Activated CD8-positive, alpha-beta T cell treated with anti-CD3 and anti-CD28 coated beads for 36 hours (primary cell): ENCODE measurements at places on chromosomes 7 and 10.

GRCh38 chr10:32459051-32459698 lies 13.2 kb downstream of the CCDC7 start:
- peak; percentile 44 for DNase-seq
- peaks cover 16% of the 10 kb centered on the region for H3K36me3 ChIP-seq
- peaks cover 32% of the 10 kb centered on the region for H3K4me1 ChIP-seq
- H3K4me3 ChIP-seq: no peak overlapping the region

DNA sequence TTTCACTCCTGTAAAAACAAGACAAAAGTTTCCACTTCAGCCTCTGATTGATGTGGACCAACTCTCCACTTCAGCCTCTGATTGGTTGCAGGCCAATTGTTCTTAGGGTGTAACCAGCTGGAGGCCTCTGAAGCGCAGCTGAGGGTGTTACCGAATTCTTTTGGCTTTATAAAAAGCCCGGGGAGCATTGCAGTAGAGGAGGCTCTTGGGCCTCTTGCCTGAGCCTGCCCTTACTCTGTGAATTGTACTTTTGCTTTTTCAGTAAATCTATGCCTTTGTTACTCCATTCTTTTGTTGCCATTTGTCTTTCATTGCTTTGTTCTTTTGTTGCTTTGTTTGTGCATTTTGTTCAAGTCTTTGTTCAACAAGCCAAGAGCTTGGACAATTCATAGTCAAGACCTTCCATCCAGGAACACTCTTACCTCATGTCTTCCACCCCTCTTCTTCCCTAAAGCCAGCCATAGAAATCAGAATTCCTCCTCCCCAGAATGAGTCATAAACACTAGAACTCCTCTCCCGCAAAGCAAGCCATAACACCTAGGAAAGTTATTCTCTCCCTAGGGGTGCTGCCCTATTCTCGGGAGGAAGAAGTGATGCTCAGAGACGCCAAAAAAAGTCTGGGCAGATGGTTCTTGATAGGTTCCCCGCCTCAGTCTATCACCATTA lies 53.5 kb upstream of the ARMC3 start:
- peaks cover 8% of the 10 kb centered on the region for H3K4me1 ChIP-seq
- no peak for DNase-seq
- no peaks in the 10 kb centered on the region for H3K36me3 ChIP-seq
- no peak overlapping the region for H3K4me3 ChIP-seq
- H3K27ac ChIP-seq: no peak overlapping the region

GRCh38 chr10:74763934-74764591 lies 62.3 kb upstream of the KAT6B start:
- DNase-seq: no peak
- H3K4me1 ChIP-seq: no peaks in the 10 kb centered on the region
- no peaks in the 10 kb centered on the region for H3K27me3 ChIP-seq
- no peak overlapping the region for H3K4me3 ChIP-seq

- H3K27ac ChIP-seq: no peak overlapping the region
- peaks cover 35% of the 10 kb centered on the region for H3K27me3 ChIP-seq
- no peaks in the 10 kb centered on the region for H3K36me3 ChIP-seq
- DNase-seq: no peak
- H3K4me3 ChIP-seq: no peak overlapping the region
Observed at GRCh38 chr10:86371691-86372090, 5.1 kb upstream of the GRID1 start.

GRCh38 chr10:131982185-131982756 lies 548 bp upstream of the BNIP3 start:
- no peak overlapping the region for H3K27ac ChIP-seq
- peaks cover 44% of the 10 kb centered on the region for H3K36me3 ChIP-seq
- no peaks in the 10 kb centered on the region for H3K27me3 ChIP-seq
- H3K4me1 ChIP-seq: peaks cover 30% of the 10 kb centered on the region

DNA sequence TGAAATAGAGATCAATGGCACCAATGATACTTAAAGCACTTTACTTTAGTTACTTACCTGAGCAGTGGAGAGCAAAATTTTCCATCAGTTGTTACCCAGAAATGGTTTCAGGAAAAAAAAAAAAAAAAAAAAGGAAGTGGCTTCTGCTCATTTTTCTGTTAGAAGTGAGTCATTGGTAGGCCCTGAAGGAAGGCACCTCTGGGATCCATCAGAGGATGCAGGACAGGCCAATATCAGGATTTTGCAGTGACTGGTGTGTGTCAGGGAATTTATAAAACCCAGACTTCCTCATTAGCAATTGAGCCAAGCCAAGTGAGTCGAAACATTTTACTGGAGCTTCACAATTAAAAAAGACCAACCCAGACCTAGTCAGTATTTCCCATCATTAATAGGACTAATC lies 2.3 kb upstream of the SMIM30 start:
- H3K4me3 ChIP-seq: no peak overlapping the region
- DNase-seq: no peak
- peaks cover 24% of the 10 kb centered on the region for H3K4me1 ChIP-seq
- no peak overlapping the region for H3K27ac ChIP-seq
- no peaks in the 10 kb centered on the region for H3K27me3 ChIP-seq
- peaks cover 17% of the 10 kb centered on the region for H3K36me3 ChIP-seq

GRCh38 chr7:37255327-37255944 lies 193.2 kb downstream of the ELMO1 start:
- no peak for DNase-seq

DNA sequence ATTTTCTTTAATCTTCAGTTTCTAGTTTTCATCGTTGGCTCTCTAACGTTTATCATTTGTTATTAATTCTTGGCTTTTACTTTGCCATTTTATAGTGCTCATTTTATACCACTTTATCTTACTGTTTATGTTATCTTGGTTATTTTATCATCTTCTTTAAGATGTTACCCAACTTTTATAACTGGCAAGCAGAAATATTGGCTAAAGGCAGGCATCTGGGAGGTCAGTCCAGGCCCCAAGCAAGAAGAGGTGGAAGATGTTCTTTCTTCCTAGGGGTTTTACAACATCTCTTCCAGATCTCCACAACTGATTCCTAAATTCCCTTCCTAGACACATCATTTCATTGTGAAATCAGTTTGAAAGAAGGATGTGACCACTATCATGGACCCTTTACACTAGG lies 208.1 kb downstream of the AHR start:
- H3K4me3 ChIP-seq: no peak overlapping the region
- DNase-seq: no peak
- H3K4me1 ChIP-seq: no peaks in the 10 kb centered on the region
